ENCODE measurements at places on chromosomes 11 and 22. TPM values are rescaled to one million over a fixed set of nuclear protein-coding genes. Genes with fewer than 3 reads are reported as not detected.

- peak; percentile 76 for DNase-seq
- peak overlapping the region; percentile 93 for H3K4me3 ChIP-seq
- no peaks in the 10 kb centered on the region for H3K4me1 ChIP-seq
- H3K27ac ChIP-seq, result peak overlapping the region; percentile 93
- no peaks in the 10 kb centered on the region for H3K27me3 ChIP-seq
Observed at GRCh38 chr11:117179048-117179999, 781 bp downstream of the SIDT2 start.

GRCh38 chr11:76772100-76772782 is 10.9 kb upstream of the TSKU start:
- H3K27me3 ChIP-seq, result no peaks in the 10 kb centered on the region
- DNase-seq, result no peak
- H3K36me3 ChIP-seq, result no peaks in the 10 kb centered on the region
- peaks cover 46% of the 10 kb centered on the region for H3K4me1 ChIP-seq
- H3K27ac ChIP-seq, result peak overlapping the region; percentile 77

- DNase-seq, result peak; percentile 20
- H3K36me3 ChIP-seq, result no peaks in the 10 kb centered on the region
- no peak overlapping the region for H3K4me3 ChIP-seq
- H3K27me3 ChIP-seq, result no peaks in the 10 kb centered on the region
Observed at GRCh38 chr22:24190159-24190540, 8.9 kb downstream of the SUSD2 start.

- no peaks in the 10 kb centered on the region for H3K4me1 ChIP-seq
- H3K27me3 ChIP-seq, result no peaks in the 10 kb centered on the region
- no peaks in the 10 kb centered on the region for H3K36me3 ChIP-seq
- no peak overlapping the region for H3K4me3 ChIP-seq
Observed at GRCh38 chr11:83542861-83543260, 256.7 kb upstream of the CCDC90B start.

DNA sequence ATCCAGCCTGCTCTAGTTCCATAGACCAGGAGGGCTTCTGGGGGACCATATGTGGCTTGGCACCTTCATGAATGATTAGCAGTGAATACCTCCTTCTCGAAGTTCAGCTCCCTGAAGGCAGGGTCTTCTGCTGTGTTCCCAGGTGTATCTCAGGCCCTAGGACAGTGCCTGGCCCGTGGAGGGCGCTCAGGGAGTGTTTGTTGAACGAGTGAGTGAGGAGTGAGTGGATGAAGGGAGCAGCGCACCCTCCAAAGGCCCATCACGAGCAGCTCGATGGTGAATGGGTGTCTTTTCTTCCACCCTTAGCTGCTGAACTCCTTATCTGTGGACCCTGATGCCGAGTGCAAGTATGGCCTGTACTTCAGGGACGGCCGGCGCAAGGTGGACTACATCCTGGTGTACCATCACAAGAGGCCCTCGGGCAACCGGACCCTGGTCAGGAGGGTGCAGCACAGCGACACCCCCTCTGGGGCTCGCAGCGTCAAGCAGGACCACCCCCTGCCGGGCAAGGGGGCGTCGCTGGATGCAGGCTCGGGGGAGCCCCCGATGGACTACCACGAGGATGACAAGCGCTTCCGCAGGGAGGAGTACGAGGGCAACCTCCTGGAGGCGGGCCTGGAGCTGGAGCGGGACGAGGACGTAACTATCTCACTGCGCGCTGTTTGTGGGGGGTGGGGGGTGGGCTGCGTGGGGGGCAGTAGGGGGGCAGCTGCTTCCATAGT is 9.5 kb downstream of the ANO1 start:
- no peak overlapping the region for H3K27ac ChIP-seq
- H3K4me3 ChIP-seq, result no peak overlapping the region
- peaks cover 27% of the 10 kb centered on the region for H3K4me1 ChIP-seq

Gene RASSF10
- 0.11 TPM for total RNA-seq

Gene OR52D1
- total RNA-seq, result not detected

Gene APOA1
- 12,494 TPM for total RNA-seq

Gene ZDHHC8
- 11.4 TPM for total RNA-seq

Gene GSTT2B
- 20.1 TPM for total RNA-seq
